ENCODE measurements at places on chromosomes 2 and 18.

GRCh38 chr18:62610701-62611411 is 88.0 kb downstream of the ZCCHC2 start:
- no peak for DNase-seq

DNA sequence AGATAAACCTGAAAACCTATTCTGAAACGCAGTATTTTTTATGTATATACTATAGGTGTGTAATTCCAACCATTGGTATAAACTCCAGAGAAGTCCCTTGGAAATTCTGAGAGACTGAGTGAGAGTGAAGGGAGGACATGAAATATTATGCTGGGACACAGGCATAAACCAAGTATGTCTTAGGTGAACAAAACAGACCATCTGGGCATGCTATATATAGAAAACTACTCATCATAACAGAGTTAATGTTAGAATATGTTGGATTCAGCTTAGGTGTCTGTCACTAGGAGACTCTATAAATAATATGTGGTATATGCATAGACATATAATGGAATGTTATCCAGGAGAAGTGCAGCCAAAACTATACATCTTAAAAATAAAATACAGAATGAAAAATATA is 282.6 kb downstream of the LRP1B start:
- DNase-seq = no peak

DNA sequence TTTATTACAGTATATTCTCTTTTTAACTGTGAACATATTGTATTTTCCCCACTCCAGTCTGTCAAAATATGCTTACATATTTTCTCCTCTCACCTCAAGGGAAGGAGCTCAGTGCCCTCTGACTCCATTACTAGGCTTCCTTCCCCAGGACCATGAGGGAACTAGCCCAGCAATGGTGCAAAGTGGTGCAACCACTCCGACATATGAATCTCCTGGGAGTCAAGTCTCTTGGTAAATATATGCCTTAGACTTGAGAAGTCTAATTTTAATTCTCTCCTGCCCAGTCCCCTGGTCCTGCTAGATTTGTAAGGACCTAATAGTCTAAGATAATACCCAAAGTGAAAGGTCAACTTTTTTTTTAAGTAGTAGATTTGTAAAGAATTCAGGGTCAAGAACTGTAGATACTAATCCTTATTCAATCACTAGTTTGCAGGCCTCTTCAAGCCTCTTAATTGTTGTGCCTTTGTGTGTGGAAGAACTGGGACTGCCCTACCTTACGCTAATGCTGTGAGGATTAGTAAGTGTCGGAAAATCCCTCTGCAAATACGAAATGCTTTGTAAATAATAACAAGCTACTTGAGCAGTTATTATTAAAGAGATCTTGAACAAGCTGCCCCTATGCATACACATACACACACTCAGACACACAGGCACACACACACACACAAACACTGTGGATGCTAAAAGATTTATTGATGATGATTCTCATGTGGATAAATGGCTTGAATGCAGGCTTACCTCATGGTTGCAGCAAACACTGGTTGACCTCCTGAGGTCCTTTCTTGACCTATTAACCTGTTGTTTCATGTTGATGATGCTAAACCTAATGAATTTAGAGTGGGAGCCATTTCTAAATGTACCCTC is 251.2 kb upstream of the PARD3B start:
- DNase-seq = no peak

GRCh38 chr2:24730481-24730880 is 62.7 kb downstream of the PTRHD1 start:
- DNase-seq = no peak

DNA sequence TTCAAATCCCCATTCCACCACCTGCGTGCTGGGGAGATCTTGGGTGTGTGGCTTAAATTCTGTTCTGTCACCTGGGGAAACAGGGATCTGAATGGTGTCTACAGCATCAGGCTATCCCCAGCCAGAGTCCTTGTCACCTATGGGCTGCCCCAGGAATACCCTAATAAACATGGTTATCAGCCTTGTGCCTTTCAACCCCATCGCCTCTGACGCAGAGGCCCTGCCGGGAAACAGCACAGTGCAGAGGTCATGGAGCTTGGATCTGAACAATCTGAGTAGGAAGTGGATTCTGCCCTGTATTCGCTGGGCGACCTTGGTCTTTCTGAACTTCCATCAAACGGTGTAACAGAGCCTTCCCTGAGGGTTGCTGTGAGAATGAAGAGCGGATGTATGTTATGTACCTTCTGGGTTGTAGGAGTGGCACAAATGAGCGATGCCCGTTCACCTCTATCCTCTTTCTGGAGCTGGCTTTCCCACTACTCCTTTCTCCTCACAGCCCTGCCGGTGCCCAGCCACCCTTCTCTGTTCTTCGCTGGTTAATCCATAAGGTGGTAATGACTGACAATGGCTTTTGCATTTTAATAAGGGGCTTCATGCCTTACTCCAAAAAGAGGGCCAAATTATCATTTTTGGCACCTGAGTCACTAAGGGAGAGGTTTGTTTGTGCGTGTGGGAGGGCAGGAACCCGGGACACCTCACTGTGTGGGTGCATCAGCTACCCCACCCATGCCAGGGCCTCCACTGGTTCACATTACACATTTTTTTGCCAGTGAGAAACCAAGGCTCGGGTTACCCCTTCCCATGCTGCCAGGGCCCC is 256.5 kb downstream of the MYCN start:
- no peak for DNase-seq

DNA sequence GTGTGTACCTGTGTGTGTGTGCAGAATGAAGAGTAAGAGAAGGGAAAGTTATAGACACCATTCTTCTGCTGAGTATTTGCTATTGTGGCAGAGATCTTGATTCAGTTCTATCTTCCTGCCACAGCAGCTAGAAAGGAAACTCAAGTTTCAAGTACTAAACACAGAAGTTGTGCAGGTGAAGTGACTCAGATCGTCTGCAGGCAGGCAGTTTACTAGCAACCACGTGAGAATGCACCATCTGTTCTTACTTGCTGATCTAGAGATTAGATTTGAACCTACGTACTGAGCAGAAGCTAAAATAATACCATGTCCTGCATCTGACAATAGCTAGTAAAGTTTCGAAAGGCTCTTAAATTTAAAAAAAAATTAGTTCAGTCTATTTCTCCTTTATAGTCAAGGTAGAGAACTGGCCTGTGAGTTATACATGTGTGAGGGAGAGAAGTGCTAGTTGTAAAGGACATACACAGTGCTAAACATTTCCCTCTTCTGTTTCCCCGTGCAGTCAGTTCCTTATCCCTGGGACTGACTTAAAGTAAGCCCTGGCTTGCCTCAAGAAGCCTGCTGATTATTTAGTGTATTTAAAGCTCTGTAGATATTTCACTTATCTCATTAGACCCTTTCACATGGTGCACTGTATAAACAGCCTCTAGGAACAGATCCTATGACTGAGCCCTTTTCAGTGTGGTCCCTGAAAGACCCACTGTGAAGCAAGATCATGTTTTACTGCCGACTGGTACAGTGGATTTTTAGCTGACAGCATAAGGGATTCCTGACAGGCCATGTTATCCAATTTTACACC is 45.0 kb downstream of the SLC38A11 start:
- DNase-seq = no peak

DNA sequence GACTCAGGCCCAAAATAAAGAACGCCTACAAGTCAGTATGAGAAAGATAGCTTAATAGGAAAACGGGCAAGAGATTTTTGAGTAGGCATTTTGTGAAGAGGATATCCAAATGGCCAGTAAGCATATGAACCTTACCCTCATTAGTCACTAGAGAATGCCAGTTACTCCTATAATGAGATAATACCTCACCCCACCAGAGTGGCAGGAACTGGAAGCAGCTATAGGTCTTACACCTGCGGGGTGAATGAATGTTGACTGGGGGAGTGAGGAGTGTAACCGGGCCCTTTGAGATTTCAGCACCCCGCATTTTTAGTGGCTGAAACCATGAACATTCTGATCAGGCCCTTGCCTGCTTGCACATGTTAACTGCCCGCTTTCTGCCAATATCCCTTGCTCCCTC is 7.5 kb upstream of the PTPN2 start:
- no peak for DNase-seq

All from endothelial cell (in vitro differentiated cells).